SK-N-SH treated with all-trans-retinoic acid at 6 μM for 48 hours (cell line): ENCODE measurements at places on chromosomes 7 and 10.
A peak's percentile ranks its signal among the peaks of the same experiment; 100 is the strongest.

- ATAC-seq, result no peak
Observed at GRCh38 chr7:4178416-4178815, 503.7 kb upstream of the FOXK1 start.

GRCh38 chr7:110669410-110669809, 421.5 kb upstream of the LRRN3 start:
- ATAC-seq, result no peak

DNA sequence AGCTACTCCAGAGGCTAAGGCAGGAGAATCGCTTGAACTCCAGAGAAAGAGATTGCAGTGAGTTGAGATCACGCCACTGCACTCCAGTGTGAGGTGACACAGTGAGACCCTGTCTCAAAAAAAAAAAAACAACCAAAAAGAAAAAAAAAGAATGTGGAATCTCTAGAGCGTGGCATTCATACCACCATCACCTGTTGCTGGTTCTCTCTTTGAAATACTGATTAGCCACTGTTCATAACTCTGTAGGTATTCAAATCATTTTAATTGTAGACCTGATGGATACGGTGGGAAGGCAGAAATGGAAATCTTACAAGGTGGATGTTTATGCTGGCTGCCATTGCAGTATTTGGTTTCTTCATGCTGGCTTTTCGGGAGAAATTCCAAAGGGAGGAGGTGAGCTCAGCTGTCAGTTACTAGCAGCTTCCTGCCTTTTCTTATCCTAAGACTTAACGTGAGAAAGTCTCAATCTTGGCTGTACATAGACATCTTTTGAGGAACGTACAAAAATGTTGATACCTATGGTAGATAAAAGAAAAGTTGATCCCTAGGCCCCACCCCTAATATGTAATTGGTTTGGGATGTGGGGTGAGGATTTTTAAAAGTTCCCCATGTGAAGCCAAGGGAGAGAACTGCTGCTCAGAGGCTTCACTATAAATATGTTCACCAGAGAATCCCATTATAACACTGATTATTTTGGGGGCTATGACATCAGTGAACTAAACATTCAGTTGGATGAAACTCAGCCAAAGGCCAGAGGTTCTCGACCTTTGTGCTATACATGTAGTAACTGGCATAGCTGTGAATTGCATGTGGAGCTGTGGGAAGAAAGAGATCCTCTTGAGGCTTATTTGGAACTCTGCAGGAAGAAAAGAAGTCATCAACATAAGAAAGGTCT, 26.9 kb upstream of the MKLN1 start:
- no peak for ATAC-seq

- ATAC-seq, result no peak
Observed at GRCh38 chr7:98681511-98681910, 64.4 kb downstream of the NPTX2 start.

- ATAC-seq, result no peak
Observed at GRCh38 chr10:57628592-57629284, 639.0 kb downstream of the IPMK start.

- ATAC-seq, result peak; percentile 75
Observed at GRCh38 chr7:43721193-43721806, 8.0 kb downstream of the COA1 start.

DNA sequence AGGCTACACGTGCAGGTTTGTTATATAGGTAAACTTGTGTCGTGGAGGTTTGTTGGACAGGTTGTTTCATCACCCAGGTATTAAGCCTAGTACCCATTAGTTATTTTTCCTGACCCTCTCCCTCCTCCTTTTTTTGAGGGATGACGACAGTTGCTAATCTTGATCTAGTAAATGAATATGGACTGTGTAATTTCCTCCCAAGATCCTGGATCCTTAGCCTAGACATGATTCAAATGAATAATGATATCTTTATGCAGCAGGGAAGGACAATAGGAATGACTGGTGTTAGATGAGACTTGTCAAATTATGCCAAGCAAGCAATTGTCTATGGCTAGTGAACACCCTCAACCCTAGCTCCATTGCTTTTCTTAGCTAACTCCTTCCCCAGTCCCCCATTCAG, 156.2 kb downstream of the PLPP4 start:
- no peak for ATAC-seq

- ATAC-seq, result no peak
Observed at GRCh38 chr7:143448429-143448828, 5.2 kb downstream of the TAS2R60 start.

- ATAC-seq, result peak; percentile 63
Observed at GRCh38 chr7:131385039-131385605, 57.4 kb downstream of the MKLN1 start.

DNA sequence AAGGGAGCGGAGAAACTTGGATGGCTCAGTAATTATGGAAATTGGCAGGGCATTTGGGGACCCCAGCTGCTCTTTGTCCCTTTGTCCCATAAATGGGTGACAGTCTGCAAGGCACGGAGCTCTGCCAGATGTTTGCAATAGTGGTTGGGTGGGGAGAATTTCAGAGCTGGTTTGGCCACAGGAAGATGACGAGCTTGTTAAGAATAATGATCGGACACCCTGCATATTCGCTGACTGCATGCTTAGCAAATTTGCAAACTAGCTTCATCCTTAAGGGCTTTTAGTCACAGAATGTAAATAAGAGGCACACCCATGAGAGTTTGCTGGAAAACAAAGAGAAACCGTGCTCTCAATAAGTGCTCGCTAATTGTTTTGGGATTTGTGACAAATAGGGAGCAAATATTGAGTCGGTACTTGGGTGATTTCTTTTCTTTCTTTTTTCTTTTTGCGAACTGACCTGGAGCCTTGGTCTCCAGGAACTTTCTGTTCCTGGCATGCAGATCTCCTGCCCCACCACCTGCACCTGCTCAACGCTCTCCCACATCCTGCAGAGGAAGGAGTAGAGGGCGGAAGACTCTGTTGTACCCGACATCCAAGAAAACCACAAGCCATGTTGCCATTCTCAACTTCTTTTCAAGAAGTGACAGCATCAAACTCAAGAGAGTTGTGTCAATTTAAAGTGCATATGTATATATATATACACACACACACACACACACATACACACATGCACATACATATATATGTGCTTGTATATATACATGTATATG, 238.9 kb downstream of the CAMK1D start:
- ATAC-seq, result no peak

GRCh38 chr10:125160856-125161706, 718 bp upstream of the CTBP2 start:
- ATAC-seq, result peak; percentile 88

GRCh38 chr10:132044803-132045202, 20.9 kb upstream of the JAKMIP3 start:
- no peak for ATAC-seq

GRCh38 chr10:483261-483660, 206.2 kb downstream of the DIP2C start:
- ATAC-seq, result no peak

GRCh38 chr10:122466951-122467381, 5.6 kb downstream of the HTRA1 start:
- ATAC-seq, result no peak

GRCh38 chr7:23971031-23971430, 261.0 kb downstream of the STK31 start:
- no peak for ATAC-seq

- no peak for ATAC-seq
Observed at GRCh38 chr7:28702171-28702570, 256.0 kb downstream of the TRIL start.

- peak; percentile 59 for ATAC-seq
Observed at GRCh38 chr7:5694912-5695726, 86.3 kb downstream of the RNF216 start.

- ATAC-seq, result no peak
Observed at GRCh38 chr10:1199345-1199673, 143.1 kb downstream of the WDR37 start.

DNA sequence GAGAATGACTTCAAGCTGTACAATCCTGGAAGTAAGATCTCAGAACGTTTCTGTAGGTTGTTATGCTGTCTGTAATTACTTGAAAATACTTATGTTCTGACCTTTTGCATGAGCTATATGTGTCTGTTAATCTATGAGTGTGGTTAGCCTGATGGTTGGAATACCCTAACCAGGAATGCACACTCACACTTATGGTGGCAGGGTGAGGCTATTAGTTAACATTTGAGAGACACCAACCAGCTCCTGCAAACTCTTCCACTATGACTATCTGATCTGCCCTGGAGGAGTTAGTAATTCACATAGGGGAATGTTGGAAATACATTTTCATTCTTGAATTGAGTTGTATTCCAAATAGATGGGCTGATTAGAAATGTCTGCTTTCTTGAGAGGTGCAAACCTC, 450.3 kb downstream of the INHBA start:
- ATAC-seq, result no peak

DNA sequence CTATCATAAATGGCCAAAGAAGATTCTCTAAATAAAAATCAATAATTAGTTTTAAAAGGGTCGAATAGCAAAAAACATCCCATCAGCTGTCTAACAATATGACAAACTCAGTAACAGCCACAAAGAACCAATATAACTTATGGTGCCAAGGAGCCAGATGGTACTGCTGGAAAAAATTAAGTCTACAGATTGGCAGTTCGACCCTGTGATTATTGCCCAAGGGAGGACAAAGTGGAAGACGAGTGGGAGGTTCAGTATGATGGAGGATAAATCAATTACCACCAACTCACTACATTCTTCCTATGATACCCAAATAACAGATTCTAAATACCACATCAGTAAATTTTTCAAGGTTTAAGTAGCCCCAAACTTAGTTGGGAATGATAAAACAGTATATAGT, 49.0 kb downstream of the SKAP2 start:
- ATAC-seq, result no peak

DNA sequence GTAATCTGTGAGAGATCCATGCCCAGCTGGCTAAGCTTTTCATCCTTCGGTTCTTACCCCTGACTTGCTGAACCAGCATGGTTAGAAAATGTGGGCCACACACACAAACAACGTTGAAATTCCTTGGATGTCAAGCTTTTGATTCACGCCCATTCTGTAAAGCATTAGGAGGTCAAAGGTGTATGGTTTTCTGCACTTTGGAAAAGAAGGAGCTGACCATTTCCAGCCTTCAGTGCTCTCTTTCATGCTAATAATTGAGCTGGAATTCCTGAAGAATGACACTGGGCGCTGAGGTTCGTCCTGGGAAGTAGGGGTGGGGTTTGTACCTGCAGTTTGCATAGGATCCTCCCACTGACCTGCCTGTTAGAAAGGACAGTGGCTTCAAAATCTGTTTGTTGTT, 23.1 kb downstream of the KLF6 start:
- ATAC-seq, result no peak

DNA sequence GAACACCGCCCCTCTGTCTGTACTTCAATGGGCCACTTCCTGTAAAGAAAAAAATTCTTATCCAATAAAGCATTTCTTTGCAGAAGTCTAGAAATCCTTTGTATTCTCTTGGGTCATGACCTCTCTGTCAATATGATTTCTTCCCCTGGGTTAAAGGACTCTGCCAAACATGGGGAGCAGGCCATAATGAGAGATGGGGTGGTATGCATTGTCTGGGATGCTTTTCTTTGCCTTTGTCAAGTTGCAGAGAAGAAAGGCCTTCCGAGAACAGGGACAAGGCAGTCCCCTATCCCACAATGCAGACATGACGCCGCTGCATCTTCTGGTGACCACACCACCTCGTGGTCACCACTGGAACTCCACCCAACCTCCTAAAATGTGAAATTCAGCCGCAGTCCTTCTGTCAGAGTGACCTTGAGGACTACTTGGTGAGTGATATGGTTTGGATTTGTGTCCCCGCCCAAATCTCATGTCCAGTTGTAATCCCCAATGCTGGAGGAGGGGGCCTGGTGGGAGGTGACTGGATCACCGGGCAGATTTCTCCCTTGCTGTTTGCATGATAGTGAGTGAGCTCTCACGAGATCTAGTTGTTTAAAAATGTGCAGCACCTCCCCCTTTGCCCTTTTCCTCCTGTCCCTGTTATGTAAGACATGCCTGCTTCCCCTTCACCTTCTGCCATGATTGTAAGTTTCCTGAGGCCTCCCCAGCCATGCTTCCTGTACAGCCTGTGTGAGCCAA, 15.2 kb upstream of the FRMPD2 start:
- peak; percentile 94 for ATAC-seq

GRCh38 chr10:122565766-122566206, 5.2 kb downstream of the DMBT1 start:
- ATAC-seq, result peak; percentile 85

DNA sequence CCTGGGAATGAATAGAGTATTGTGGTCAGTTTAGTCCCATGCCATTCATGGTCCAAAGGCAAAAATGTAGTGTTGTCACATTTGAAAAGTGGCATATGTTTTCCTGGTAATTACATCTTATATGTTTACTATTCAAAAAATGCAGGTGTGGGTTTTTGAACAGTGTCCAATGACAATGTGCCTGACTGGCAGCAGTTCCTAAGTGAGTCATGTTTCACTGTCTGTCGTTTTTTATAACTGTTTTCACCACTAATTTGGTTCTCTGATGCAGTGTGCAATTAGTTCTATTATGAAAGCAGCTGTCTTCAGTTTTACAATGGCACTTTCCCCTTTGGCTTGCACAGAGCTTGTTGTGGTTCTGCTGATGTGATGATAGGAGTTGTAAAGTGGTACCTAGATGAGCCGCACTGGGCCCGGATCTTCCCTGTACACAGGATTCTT, 162.3 kb downstream of the SEM1 start:
- ATAC-seq, result no peak

DNA sequence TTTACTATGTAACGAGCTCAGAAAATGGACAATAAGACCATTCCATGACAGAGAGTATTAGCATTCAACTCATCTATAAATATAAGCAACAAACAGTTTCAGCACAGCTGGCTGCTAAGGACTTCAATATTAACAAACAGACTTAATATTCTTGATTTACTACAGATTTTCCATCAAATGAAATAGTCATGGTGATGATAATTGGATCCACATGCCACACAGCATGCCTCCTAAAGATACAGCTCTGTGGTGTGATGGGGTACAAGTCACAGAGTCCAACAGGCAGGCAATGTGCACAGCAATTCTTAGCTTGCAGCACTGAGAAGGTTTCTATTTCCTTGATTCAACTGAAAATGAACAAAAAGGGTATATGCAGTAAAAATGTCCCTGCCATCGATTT, 54.0 kb downstream of the DOCK4 start:
- peak; percentile 88 for ATAC-seq

GRCh38 chr7:10707519-10707918, 266.2 kb upstream of the PHF14 start:
- ATAC-seq, result no peak

DNA sequence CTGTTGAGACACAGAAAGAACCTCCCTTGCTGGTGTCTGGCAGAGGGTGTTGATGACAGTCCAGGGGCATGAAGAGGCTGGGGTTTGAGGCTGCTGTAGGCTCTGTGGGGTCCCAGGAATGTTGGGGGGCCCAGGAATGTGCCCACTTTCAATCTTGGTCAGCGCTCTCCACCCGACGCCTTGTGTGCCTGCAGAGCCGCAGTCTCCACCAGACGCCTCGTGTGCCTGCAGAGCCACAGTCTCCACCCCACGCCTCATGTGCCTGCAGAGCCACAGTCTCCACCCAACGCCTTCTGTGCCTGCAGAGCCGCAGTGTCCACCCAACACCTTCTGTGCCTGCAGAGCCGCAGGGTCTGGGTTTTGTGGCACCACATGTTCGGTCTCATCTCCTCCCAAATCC, 84.0 kb downstream of the ADARB2 start:
- ATAC-seq, result no peak
